ENCODE measurements at places on chromosomes 4 and X.

DNA sequence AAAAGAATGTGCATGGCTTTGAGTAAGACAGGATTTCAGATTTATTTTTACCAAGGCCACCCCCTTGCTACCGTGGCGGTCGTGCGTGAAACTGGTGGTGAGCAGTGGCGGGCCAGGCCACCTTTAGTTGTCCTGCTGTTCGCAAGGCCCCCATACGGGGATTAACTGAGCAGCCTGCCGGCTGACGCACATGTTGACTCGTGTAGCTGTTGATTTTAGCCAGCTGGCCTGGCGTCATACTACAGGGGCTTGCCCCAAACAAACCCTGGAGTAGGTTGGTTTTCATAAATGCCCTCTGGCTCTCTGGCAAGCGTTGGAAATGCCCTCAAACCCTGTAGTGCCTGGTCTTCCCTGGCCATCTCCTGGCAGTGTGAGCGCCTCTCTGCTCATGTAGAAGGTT, 28.4 kb downstream of the WFS1 start:
- no peak for DNase-seq

DNA sequence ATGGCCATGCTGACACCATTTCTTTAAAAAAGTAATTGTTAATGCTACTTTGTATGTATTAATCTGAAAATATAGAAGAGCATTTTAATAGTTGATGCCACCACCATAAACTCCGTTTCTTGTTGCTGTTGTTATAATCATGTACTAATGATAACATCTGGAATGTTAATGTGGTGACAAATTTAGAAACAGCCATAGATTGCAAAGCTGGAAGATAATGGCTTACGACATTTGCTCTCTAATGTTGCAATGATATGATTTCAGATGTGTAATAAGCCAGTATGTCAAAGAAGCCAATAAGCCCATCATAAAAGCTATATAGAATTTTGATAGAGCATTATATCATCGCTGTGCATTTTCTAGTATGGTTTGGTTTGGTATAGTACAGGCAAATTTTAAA, 579.4 kb upstream of the ZFP42 start:
- no peak for DNase-seq

GRCh38 chr4:53126099-53126498, 239.8 kb downstream of the SCFD2 start:
- no peak for DNase-seq

- DNase-seq: no peak
Measured at GRCh38 chr4:110824344-110824743, 201.5 kb upstream of the PITX2 start.

GRCh38 chrX:12979026-12979607, 4.2 kb downstream of the TMSB4X start:
- no peak for DNase-seq

GRCh38 chrX:1928805-1929204, 313.9 kb downstream of the ASMT start:
- no peak for DNase-seq

GRCh38 chr4:113901994-113902787, 77.3 kb downstream of the ARSJ start:
- no peak for DNase-seq

DNA sequence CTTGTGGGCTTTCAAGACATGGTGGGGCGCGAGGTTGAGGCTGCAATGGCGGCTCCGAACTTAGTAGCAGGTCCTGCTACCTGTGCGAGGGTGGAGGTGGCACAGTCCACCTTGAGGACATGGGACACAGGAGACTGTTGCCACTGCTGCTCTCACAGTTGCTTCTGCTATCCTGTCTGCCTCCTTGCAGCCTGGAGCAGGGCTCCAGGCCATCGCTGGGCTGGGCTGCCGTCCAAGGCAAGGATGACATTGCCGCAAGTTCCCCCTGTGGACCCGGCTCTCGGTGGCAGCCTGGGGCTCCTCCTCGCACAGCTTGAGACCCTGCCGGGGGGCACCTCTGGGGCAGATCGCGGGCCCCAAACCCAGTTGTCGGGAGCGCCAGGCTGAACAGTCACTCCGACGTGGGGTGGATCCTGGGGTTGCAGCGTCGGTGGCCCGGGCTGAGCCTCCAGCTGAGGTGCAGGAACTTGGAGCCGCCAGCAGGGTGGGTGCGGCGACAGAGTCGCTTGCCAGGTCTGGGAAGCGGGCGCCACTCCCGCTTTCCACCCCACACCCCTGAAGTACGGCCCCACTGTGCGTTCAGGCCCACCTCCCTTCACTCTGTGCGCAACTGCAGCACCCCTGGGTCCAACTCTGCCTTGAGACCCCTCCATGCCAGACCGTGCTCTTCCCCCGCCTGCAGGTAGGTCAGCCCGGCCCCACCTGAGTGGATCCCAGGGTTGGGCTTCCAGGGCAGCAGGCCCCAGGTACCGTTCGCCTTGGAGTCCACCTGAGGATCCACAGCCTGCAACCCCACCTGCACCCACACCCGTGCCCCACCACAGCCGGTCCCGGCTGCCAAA, 192.7 kb upstream of the NUDT6 start:
- DNase-seq: no peak

DNA sequence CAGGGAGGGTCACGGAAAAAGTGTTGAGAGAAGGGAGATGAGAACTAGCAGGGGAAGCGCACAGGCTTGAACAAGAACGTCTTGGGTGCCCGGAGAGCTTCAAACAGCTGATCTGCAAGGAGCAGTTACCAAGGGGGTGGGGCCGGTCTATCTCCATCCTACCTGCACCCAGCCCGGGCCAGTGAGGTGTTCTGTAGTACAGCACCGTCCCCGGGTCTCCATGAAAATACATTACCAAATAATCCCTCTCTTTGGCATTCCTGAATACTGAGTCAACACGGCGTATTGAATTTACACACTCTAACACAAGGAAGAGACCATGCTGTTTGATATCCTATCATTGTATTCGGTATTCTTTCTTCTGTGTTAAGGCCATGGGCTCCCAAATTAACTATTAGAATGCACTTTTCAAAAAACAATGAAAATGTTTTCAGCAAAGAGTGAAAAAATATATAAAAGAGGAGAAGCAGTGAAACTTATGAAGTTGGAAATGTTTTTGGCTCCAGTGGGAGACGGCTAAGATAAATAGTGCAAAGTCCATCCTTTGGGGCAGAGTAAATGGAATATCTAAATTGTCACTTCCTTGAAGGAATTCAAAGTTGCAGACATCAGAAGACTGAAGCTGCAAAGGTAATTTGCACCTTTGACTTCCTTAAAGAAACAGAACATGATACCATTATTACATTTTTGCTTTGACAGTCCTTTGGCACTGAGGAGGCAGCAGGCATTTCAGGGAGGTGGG, 90.3 kb downstream of the DHRSX start:
- DNase-seq: no peak

DNA sequence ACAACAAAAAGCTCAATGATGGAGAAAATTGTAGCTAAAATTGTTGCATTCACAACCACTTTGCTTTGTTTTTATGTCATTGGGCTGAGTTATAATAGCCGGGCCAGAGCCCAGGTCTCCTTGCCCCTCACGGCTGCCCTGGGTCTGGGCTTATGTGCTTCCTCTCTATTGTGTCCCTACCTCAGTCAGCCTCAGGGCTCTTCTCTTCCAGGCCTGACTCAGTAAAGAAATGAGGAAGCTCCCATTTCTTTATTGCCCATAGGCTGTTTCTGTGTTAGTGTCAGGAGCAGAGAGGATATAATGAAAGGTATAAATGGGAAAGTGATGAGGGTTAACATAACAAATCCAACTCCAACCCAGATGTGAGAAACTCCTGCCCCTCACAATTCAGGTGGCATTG, 18.0 kb downstream of the BST1 start:
- no peak for DNase-seq

DNA sequence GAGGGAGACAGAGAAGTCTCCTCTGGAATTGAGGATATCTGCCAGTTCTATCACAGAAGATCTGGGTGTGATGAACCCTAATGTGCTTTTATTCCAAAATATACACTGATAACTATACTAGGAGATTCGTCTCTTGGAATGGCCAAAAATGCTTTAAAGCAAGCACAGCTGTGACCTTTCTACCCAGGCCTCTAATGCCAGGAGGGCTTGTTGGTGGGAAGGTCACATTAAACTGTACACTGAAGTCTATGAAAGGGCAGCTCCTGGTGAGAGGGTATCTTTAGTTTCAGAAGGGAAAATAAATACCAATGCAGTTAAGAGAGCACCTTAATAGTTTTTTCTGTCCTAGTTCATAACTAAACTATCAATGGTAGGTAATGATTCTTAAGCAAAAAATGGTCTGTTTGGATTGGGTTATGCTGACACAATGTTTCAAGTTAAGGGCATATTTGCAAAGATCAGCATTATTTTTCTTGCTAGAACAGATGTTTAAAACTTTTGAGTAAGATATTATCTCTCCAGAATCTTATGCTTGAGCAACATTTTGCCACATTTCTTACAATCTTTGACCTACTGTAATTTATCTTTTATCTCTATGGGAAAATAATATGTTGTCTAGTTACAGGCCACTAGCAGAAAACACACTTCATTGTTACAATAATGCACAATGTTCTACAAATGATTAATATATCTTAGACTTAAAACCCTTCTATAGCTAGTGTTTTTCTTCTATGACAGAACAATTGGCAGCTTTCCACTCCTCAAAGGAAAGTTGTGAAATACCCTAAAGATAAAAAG, 59.6 kb downstream of the SEC24D start:
- DNase-seq: no peak

GRCh38 chr4:11072463-11072862, 356.2 kb downstream of the HS3ST1 start:
- no peak for DNase-seq

- no peak for DNase-seq
Measured at GRCh38 chrX:41086627-41086932, 1.3 kb downstream of the USP9X start.

DNA sequence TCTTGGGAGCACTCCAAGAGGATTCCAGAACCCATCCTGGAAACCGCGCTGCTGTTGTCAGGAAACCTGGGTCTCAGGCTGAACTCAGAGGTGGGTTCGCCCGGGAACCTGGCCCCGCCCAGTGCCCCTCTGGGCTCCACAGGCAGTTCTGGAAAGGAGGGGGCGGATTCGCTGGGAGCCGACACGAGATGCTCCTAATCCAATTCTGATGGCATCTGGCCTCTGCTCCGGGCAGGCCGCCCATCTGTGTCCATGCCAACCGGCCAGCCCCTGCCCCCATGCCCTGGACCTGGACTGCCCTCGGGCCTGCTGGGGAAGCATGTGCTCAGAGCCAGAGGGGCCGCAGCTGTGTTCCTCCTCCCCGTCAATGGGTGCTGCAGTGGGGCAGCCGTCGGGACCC, 21.0 kb downstream of the ATP2B3 start:
- DNase-seq: no peak

DNA sequence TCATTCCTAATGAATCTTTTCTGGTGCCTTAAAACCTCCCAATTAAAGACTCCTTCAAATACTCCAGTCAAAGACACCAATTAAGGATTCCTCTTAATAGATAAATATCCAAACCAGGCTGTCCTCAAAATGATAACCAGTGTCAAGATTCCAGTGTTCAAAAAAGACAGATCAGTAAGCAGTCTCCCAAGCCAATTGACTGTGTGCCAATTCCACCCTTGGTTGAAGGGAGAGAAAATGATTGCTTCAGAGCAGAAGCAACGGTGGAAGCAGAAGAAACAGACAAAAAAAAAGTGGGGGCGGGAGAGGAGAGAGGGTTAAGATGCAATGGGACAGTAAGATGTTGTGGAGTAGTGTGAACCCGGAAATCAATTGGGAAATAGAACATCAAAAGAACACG, 216.0 kb upstream of the FTHL17 start:
- no peak for DNase-seq

DNA sequence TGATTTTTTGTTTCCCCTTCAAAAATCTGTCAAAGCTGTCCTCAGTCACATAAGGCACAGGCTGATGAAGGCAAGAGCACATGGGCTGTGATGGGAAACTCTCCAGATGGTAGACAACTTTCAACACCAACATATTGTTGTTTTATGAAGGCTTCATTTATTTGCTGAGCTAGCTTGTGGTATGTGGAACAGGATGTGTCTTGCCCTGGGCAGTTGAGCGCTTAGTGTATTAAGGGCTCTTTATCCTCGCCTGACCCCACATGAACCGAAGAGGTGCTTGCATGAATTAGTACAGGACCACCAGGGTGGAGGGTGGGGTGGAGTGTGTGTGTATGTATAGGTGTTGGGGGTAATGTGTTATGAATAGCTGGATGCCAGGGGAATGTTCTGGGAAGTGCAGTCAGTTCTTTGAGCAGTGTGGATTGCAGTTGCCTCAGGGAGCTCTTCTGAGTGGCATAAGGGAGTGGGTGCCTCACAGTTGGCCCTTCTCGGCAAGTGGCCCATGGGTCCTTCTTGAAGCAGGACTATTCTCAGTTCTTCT, 103.1 kb downstream of the PHEX start:
- DNase-seq: no peak

GRCh38 chrX:94908171-94908570, 1234.2 kb downstream of the FAM133A start:
- DNase-seq: no peak

DNA sequence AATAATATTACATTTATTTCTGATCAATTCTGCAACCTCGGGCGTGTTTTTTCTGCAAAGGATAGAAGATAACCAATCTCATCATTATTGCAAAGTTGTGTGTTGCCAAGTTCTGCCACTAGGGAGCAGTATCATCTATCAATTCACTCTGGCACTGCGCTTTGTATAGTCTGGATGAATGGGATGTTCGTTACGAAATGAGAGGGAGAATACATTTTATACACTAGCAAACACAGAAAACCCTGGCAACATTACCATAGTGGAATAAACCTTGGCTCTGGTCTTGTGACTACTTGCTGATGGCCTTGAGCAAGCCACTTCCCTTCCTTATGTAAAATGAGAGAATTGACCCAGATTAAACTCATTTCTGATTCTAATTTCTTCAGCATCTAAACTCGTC, 97.5 kb upstream of the ZNF518B start:
- DNase-seq: no peak

DNA sequence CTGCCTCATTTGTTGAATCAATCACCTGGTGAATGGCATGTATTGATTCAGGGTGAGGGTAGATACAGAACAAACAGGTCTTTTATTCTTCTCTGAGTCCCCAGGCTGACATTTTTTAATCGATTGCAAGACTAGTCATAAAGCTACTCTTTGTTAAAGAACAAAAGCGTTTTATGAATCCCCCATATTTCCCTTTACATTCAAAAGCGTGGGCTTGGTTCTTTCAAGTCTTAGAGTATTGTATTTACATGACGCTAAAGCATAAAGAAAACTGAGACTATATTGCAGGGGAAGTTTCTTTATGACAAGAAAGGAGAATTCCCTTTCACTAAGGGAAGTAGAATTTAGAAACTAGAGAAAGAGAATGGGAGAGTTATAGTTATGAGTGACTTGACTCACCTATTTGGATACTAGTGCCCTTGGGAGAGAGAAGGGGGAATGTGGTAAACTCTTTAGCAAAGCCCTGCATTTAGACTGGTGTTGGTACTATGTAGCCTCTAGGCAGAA, 69.3 kb upstream of the PDE5A start:
- DNase-seq: no peak

GRCh38 chr4:148452970-148453369, 10.8 kb upstream of the NR3C2 start:
- DNase-seq: no peak

DNA sequence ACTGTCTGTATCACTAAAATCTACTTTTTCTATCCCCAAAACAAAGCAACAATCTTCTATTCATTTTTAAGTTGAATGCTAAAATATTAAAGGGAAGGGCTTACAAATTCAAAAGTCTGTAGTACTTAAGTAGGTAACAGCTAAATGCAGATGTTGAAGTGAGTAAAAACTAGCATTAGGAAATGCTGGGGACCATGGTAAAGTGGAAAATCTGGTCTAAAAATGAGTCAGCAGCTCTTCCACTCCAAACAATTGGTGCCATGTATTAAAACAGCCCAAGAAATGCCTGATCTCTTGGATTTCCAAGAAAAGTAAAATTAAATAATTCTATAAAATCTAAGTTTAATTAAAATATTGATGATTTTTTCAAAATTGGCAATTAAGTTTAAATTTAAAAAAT, 73.3 kb upstream of the PPP3CA start:
- no peak for DNase-seq

Data from stimulated activated CD8-positive, alpha-beta memory T cell treated with anti-CD3 and anti-CD28 coated beads, Interleukin-15, amount 100 ng/mL, for 4 hours (primary cell).